Bronchial epithelial cell (primary cell): ENCODE measurements at places on chromosomes 1 and 21. TPM values are rescaled to one million over a fixed set of nuclear protein-coding genes. Genes with fewer than 3 reads are reported as not detected.

PAQR6 gene
- total RNA-seq: 0.26 and 1.3 TPM in 2 replicates

TSACC gene
- total RNA-seq: 0.77 TPM in 1 of 2 replicates, not detected in the other

GRCh38 chr1:168653567-168653966, 75.4 kb downstream of the DPT start:
- DNase-seq: peak; percentile 12

- no peak for DNase-seq
Observed at GRCh38 chr1:181314959-181315358, 168.4 kb upstream of the CACNA1E start.

DNA sequence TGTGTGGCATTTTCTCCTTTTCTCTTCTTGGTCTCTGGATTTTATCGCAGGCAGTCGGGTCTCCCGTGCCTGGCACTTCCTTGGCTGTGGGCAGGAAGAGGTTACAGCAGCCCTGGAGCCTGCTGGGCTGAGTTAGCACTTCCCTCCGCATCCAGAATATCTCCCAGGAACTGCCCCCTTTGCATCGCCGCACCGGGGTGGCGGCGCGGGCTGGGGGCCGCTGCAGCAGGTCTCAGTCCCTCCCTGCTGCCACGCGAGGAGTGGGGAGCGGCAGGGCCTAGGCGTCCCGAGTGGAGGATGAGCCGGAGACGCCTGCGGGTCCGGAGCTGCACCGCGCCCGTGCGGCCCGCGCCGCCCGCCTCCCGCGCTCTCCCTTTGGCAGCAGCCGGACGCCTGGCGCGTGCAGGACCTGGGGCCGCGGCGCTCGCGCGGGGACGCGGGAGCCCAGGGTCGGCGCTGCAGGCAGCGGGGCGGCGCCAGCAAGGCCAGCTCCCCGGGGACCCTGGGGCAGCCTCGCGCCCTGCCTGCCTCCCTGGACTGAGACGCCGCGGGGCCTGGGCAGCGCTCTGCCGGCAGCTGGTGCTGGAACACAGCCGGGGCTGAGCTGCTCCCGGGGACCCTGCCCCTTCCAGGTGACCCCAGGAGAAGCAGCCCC, 192.8 kb downstream of the PRDM2 start:
- DNase-seq: no peak
